ENCODE measurements at places on chromosomes 3 and 15.

DNA sequence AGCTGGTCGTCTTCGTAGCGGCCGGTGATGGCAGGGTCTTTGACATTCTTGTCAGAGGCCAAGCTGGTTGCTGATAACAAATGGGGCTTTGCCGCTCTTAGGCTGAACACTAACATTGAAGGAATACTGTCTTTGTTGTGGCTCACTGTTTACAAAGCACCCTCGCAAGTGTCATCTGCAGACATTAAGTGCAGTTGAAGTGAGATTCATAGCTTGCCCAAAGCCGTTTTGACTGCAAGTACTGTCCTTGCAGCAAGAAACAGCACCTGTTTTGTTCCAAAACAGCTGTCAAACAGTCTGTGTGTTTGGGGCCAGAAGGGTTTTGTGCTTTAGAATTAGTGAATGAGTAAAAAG is 568 bp downstream of the SENP2 start:
- DNase-seq = no peak

DNA sequence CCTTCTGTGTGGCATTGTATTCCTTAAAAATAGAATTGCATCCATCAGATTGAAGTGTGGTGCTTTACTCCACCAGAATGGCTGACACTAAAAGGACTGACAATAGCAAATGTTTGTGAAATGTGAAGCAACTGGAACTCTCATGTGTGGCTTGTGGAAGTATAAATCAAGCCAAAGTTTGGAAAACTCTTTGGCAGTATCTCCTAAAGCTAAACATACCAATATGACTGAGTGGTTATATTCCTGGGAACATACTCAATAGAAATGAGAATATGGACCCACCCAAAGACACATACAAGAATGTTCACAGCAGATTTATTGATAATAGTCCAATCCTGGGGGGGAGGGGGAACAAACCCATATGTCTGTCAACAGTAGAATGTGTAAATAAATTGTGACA is 87.1 kb downstream of the RARB start:
- no peak for DNase-seq

- no peak for DNase-seq
Observed at GRCh38 chr3:3705090-3705775, 94.0 kb upstream of the LRRN1 start.

- no peak for DNase-seq
Observed at GRCh38 chr15:59137566-59137965, 32.6 kb downstream of the CCNB2 start.

DNA sequence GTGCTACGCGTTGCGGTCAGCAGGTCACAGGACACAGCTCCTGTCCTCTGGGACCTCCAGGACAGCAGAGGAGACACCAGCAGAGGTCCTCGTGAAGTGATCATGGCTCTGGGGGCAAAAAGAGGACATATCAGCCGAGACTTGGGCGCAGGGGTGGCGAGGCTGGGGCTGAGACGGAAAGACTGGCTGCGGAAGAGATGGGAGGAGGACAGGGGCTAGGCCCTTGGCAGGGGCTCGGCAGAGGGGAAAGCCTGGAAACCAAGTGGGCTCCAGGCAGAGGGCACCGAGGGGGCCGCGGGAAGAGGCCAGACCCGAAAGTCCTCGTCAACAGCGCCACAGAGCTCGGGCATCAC is 4.9 kb upstream of the CFAP100 start:
- DNase-seq = no peak

- no peak for DNase-seq
Observed at GRCh38 chr15:52246686-52247431, 48.7 kb downstream of the MYO5C start.

- no peak for DNase-seq
Observed at GRCh38 chr3:136122006-136122405, 74.1 kb downstream of the MSL2 start.

DNA sequence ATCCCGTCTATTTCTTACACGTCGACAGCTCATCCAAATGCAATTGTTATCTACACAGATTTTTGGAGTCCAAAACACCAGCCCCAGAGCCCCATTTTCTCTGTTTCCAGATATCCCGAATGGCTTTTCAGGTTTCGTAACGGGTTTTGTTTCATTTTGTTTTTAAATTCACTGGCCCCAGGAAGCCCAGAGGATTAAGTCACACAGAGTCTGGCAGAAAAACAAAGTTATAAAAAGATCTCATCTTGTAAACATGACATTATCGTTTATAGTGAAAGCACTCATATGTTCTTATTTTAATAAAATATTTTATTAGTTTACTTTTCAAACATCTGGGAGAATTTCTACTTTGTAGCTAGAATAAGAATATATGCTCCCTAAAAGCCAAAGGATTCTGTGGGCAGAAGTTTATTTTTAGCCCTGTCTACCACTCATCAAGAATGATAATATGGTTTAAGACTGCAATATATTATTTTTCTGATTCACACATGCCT is 149.3 kb upstream of the SLC2A2 start:
- DNase-seq = no peak

DNA sequence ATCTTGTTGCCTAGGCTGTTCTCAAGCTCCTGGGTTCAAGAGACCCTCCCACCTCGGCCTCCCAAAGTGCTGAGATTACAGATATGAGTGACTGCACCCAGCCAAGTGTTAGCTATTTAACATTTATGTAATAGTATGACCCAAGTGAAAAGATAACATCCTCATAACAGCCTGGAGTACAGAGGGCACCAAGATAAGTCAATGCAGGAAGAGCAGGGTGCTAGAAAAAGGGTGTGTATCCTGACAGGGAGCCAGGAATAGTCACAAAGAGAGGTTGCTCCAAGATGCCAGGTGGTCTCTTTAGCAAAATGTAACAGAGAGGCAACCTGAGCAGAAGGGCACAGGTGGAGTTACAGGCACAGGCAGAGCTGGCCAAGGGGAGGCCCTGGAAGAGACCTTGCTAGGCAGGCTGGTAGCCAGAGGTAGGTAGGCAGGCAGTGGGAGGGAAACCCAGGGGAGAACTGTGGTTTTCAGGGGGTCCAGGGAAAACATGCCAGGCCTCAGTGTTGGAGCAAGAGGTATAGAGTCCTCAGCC is 277.4 kb downstream of the ERC2 start:
- DNase-seq = no peak

DNA sequence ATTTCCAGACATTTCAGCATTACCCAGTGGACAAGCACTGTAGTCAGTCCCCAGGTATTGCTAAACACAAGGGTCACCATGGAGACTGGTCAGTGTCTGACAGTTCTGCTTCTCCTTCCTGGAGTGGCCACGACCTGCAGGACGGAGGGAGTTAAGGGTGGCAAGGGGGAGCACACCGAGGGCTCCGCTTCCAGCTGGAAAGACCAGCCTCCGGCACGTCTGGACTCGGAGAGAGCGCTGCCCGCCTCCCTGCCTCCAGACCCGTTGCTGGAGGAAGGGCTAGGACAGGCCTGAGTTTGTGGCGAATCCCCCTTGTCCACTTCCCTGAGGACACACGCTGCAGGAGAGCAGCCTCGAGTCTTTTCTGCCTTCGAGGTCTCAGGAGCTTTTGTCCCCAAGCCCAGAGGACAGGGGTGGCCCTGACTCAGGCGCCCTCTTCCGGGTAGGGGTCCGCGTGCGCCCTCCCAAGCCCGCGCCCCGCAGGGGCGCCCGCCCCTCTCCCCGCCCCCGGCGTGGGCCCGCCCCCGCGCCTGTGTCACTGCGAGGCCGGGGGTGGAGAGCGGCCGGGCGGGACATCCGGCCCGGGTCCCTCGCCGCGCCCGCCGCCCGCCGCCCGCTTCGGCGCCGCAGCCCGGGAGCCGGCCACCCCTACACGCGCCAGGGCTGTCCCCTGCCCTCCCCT is at the start of gene CHST14:
Gene CHST14, plus strand, starts transcription at position 562 of the 682 bp plus-strand sequence. CDS start 230 bp downstream, outside the sequence.
- peak; percentile 58 for DNase-seq

DNA sequence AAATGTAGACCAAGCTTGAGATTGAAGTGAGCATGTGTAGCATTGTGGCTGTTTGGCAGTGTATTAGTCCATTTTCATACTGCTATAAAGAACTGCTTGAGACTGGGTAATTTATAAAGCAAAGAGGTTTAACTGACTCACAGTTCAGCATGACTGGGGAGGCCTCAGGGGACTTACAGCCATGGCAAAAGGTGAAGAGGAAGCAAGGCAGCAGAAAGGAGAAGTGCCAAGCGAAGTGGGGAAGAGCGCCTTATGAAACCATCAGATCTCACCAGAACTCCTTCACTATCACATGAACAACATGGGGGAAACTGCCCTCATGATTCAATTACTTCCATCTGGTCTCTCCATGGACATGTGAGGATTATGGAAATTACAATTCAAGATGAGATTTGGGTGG is 8.6 kb upstream of the CERS3 start:
- DNase-seq = no peak

GRCh38 chr3:33186524-33187367 is 31.9 kb downstream of the SUSD5 start:
- no peak for DNase-seq

GRCh38 chr3:45513041-45513440 is 81.5 kb upstream of the LIMD1 start:
- DNase-seq = no peak

DNA sequence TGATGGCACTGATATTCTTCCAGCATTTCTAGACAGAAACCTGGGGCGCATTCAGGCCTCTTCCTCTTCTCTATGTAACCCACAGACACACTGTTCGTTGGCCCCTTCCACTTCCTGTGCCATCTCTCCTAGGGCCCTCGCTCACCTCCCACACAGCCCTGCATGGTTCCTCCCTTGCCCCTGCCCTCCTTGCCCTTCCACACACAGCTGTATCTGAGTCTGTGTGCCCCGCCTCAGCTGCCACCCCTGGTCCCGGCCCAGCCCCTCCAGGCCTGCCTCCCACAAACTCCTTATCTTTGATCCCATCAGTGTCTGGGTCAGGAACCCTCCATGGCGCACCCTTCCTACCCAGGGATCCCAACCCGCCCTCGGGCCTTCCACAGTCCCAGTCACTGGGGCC is 37.9 kb downstream of the RAB6B start:
- no peak for DNase-seq

- DNase-seq = no peak
Observed at GRCh38 chr15:33941279-33942063, 26.8 kb upstream of the CHRM5 start.

DNA sequence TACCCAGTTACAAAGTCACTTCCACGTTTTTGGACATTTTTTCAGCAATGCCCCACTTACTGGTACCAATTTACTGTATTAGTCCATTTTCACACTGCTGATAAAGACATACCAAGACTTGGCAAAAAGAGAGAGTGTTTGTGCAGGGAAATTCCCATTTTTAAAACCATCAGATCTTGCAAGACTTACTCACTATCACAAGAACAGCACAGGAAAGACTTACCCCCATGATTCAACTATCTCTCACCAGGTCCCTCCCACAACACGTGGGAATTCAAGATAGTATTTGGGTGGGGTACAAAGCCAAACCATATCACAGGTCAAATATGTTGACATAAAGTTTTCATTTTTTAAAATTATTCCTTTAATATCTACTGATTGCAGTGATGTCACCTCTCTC is 16.2 kb upstream of the ABI3BP start:
- DNase-seq = no peak

DNA sequence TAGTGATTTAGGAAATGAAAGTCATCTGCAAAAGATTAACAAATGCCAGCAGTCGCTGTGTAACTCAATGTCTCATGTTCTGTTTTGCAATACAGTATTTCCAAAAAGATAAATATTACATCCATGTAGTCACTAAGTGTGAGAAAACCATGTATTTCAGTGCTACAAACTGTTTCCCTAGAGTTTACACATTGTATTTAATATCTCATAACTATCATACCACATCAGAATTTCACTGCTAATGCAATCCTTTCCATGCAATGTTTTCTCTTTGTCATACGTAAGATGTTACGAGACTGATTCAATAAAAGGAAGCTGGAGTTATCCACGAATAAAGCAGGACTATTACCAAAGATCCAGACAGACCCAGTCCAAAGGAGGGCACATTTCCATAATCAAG is 269.4 kb downstream of the GBE1 start:
- no peak for DNase-seq

- no peak for DNase-seq
Observed at GRCh38 chr3:32078085-32078634, 28.3 kb upstream of the GPD1L start.

- no peak for DNase-seq
Observed at GRCh38 chr3:10234526-10235230, 13.6 kb upstream of the TATDN2 start.

DNA sequence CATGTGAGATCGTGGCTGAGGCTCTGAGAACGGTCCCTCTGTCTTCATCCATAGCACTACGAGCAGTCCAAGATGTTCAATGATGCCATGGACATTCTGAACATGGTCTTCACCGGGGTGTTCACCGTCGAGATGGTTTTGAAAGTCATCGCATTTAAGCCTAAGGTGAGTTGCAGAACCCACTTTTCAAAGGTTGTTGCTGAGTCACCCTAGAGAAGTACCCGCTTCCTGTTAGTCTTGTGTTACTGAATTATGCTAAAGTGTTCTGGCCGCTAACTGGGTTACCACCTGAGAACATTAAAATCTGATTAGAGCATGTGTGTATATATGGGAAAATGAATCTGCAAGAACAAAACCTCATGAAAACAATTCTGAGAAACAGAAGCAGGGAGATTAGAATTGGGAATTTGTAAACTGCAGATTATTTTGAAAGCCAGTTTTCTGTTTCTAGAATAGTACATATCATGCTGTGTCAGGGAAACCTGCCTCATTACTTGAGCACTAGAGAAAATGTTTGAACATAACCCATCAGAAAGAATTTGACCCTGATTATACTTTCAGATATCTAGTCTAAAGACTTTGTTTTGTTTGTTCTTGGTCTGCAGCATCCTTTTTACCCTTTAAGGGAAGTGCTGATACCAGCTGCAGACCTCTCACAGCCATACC is 92.6 kb downstream of the CHDH start:
- DNase-seq = no peak

DNA sequence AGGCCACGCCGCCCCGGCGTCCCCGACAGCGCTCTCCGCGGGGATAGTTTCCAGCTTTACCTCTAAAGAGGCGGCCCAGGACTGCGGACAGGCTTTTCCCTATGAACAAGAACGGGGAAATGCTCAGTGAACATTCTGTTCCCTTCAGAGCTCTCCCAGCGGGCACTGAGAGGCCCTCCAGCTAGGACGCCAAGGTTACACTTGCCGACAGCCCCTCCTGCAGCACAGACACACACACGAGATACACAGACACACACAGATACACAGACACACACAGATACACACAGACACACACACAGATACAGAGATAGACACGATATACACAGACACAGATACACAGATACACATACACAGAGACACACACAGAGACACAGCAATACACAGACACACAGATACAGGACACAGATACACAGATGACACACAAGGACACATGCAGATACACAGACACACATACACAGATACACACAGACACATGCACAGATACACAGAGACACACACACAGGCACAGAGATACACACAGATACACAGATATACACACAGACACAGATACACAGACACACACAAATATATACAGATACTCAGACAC is 533 bp upstream of the OCA2 start:
- no peak for DNase-seq

DNA sequence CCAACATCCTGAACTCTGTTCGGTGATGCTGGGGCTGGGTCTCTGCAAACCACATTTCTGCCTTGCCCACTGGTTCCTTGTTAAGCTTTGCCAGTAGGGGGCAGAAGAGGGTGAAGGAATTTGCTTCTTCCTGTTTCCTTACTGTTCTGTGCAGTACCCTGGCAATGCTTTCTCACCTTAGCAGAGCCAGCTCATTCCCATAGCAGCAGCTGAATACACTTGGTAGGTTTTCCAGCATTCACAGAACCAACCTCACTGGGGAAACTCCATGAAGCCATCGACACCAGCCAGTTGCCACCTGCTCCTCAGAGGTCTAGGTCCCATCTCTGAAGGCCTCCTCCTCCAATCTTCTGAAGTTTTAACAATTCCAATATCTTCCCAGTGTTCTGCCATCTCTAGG is 308.4 kb downstream of the PDCD6IP start:
- DNase-seq = no peak

- no peak for DNase-seq
Observed at GRCh38 chr3:135453326-135453725, 512.2 kb upstream of the PPP2R3A start.

Measured in body of pancreas (tissue), 4 donors.